Karpas-422 (cell line): ENCODE measurements at places on chromosomes 11 and 22.

- DNase-seq = no peak
Observed at GRCh38 chr11:69921128-69922014, 102.2 kb upstream of the FGF3 start.

- DNase-seq = peak; percentile 96
Observed at GRCh38 chr11:45025716-45026492, 75.2 kb upstream of the TP53I11 start.

- DNase-seq = peak; percentile 69
Observed at GRCh38 chr11:107849790-107850189, 8.8 kb downstream of the SLC35F2 start.

GRCh38 chr11:125688066-125688465 lies 7.4 kb upstream of the ACRV1 start:
- no peak for DNase-seq

- DNase-seq = no peak
Observed at GRCh38 chr11:29538339-29539036, 478.3 kb downstream of the KCNA4 start.

DNA sequence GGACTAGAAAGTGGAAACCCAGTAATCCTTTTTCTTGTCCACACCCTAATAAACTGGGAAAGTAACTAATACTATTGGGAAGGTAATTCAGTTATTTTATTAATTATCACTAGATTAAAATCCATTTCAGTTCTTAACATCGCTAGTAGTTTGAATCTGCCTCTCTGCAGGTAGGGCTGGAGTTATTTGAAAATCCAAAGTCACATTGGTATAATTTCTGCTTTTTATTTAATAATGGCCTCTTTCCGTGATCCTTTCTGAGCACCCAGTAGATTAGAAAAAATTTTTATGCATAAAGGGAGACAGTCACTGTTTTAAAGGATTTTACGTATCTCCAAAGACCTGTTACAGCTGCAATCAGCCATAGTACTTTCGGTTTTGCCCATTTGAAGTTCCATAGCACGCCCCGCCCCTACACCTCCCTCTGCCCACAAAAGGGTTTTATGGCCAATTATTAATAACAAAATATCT lies 605 bp upstream of the COPB1 start:
- DNase-seq = peak; percentile 77

GRCh38 chr11:130068986-130069658 lies 572 bp upstream of the APLP2 start:
- peak; percentile 64 for DNase-seq

DNA sequence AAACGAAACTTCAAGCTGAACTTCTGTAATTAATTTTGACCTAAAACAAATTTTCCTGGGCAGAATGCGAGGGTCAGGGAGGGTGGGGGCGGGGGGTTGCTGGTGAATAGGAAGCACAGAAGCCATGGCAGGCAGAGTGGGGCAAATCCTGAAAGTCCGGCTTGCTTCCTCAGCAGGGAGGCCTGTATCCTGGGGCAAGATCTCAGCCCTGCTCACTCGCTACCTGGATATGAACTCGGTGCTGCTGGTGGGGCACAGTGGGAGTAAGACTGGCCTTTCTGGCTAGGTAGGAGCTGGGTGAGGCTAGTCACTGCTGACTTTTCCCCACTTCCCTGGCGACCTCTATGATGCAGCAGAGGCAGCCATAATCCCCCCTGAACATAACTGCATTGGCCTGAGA lies 168.9 kb upstream of the CHORDC1 start:
- no peak for DNase-seq

DNA sequence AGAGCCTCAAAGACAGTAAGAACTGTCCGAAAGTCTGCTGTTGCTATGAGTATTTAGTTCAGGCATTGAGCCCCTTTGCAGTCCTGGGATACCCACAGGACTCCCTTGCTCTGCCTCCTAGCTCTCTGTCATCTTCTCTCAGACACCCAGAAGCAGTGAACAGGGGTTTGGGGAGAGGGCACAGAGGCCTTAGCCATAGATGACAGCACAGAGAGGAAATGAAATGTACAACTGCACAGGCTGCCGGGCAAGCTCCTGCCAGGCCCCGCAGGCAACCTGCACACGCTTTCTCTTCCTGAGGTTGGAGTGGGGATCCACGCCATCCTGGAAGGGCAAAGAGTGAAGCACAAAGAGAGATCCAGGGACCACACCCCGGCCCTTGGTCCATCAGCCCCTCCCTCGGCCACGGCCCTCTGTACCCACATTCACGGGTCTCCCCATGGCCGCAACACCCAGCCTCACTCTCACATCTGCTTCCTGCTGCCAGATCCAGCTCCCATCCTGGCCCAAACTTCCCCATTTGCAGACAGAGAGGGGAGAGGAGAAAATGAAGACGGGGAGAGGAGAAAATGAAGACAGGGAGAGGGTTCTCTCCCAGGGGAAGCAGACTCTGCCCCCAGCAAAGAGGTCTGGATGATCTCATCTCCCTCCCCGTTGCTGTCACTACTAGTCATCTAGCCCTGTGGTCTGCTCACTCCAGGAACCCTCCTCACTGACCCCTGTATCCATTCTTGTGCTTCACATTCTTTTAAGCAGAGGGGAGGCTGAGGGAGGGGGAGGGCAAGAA lies 40.7 kb downstream of the CD6 start:
- no peak for DNase-seq

DNA sequence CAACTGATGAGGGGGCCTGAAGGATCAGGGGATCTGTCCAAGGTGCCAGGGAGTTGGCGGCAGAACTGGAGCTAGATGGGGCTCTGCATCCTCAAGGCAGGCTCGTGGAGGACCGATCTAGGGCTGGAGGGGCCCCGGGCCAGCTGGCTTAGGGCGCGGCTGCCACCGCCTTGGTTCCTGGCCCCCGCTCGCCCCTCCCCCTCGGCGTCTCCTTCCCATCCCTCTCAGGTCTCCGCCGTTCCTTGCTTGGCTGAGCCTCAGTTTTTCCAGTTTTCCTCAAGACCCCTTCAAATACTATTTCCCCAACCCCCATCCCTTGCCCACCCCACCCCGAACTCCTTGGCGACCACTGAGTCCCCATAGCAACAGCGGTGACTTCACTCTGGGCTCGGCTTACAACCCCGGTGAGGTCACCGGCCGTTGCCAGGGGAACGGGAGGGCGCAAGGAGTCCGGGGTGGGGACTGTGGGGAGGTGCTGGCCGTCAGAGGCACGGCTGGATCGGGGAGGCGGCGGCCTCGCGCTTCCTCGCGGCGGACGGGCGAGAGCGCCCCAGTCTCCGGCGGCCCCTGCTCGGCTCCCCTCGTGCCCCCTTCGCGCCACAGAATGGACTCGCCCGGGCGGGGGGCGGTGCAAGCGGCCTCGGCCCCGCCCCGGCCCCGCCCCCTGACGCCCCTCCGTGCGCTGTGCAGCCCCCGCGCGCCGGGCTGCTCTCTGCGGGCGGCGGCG lies 7.5 kb downstream of the FREY1 start:
- DNase-seq = no peak

- DNase-seq = no peak
Observed at GRCh38 chr11:606245-606644, 9.5 kb downstream of the IRF7 start.

DNA sequence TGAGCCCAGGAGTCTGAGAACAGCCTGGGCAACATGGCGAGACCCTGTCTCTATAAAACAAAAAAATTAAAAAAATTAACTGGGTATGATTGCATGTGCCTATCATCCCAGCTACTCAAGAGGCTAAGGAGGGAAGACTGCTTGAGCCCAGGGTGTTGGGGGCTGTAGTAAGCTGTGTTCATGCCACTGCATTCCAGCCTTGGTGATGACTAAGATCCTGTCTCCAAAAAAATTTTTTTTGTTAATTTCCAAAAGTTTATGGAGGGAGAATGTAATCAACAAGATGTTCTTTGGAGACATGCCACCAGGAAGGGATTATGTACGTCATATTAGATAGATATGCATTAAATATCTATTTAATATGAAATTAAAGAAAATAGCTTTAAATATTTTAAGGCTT lies 267.5 kb downstream of the SBF2 start:
- DNase-seq = peak; percentile 4

- DNase-seq = no peak
Observed at GRCh38 chr22:27179161-27179560, 521.8 kb downstream of the MIAT start.

DNA sequence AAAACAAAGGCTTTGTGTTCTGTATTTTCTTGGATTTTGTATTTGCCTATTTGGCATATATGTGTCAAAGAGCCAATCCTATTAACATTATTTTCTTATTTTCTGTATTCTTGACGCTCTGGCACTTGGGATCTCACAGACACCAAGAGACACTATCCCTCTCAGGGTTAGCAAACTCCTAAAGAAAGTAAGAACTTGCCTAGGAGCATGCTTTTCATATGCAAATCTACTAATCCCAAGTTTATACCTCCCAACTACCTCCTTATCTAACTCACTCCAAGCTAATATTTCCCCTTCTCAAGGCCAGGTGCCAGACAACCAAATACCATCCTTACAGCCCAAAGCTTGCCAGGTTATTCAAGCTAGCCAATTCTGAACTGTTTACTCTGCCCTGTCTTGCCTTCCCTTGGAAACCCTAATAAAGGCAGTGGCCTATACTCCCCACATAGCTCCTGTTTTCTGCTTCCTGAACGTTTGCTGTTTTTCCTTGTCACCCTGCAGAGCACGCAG lies 455.4 kb upstream of the ANO3 start:
- no peak for DNase-seq

GRCh38 chr11:12245549-12246016 lies 131.8 kb upstream of the PARVA start:
- no peak for DNase-seq

GRCh38 chr11:110126936-110127335 lies 33.7 kb downstream of the ZC3H12C start:
- DNase-seq = no peak

DNA sequence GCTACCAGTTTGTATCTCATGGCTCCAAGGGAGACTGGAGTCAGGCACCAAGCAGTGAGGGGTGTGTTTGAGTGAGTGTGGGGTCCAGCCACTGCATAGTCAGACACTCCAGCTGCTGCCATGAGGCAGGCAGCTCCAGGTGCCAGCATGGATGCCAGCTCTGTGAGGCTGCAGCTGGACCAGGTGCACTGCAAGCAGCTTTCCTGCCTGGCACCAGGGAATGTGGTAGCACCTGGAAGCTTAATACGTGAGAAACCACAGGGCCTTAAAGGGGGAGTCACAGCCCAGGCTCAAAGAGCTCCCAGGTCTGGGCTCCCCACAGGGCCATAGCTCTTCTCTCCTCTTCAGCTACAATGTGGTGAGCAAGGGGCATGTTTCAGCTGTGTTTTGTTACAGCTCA lies 817.8 kb upstream of the LUZP2 start:
- no peak for DNase-seq

- peak; percentile 65 for DNase-seq
Observed at GRCh38 chr22:29306175-29306834, at the start of gene GAS2L1. TSS of gene GAS2L1 (plus strand) at chr22:29306650. CDS start at chr22:29308106, 1,456 bp downstream.

- DNase-seq = no peak
Observed at GRCh38 chr11:119339589-119340334, 921 bp downstream of the C1QTNF5 start.

DNA sequence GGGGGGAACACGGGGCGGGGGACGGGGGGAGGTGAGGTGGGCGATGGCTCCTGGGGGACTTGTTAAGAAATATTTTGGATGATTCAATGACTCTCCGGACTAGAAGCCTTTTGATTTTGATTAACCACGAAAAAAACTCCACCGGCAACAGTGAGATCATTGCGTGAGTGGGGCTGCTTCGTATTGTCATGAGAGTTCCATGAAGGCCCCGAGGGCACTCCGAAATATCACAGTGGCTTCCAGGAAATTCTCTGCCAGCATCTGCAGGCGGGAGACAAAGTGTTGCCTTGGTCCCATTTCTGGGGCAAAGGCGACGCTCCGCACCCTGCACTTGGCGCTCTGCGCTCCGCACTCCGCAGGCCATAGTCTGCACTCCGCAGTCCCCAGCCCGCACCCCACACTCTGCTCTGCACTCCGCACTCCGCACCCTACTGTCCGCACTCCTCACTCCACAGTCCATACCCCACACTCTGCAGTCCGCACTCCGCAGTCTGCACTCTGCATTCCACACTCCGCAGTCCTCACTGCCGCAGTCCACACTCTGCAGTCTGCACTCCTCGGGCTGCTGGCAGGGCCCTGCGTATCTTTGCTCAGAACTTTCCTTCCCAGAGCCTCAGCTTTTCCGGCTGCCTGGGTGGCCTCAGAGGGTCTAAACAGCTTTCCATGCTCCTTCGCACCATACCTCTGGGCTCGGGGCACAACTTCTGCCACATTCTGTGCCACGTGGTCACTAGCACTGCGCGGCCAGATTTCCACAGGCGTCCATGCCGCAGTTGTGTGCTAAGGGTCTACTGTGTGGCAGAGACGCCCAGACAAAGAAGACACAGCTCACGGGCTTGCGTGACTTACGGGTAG lies 61.1 kb downstream of the LINC01488 start:
- no peak for DNase-seq

GRCh38 chr11:60164550-60165075 lies 18.3 kb downstream of the MS4A6A start:
- DNase-seq = no peak

GRCh38 chr22:30605449-30606110 lies 1.4 kb upstream of the TCN2 start:
- peak; percentile 83 for DNase-seq

GRCh38 chr11:57399221-57399620 lies 8.8 kb upstream of the PRG2 start:
- DNase-seq = no peak

GRCh38 chr11:90803366-90803765 lies 580.5 kb upstream of the CHORDC1 start:
- DNase-seq = no peak

DNA sequence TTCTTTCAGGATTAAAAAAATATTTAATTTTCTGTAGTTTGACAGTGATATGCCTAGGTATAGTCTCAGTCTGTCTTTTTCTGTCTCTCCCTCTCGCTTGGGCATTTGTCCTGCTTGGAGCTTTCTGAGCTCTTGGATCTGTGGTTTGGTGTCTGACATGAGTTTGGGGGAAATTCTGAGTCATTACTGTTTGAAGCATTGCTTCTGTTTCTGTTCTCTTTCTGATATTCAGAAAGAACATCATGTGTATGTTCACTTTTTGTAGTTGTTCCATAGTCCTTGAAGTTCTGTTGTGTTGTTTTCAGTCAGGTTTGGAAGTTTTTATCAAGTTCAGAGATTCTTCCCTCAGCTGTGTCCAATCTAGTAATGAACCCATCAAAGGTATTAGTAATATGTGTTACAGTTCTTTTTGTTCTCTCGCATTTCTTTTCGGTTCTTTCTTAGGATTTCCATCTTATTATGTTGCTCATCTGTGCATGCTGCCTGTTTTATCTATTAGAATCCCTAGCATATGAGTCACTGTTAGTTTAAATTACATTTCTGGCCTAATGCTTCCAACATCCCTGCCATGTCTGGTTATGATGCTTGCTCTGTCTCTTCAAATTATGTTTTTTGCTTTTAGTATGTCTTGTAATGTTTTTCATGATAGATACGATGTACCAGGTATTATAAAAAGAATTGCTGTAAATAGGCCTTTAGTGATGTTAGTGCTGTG lies 48.4 kb downstream of the DDX10 start:
- DNase-seq = no peak

GRCh38 chr11:78227921-78228320 lies 39.2 kb downstream of the USP35 start:
- DNase-seq = no peak

DNA sequence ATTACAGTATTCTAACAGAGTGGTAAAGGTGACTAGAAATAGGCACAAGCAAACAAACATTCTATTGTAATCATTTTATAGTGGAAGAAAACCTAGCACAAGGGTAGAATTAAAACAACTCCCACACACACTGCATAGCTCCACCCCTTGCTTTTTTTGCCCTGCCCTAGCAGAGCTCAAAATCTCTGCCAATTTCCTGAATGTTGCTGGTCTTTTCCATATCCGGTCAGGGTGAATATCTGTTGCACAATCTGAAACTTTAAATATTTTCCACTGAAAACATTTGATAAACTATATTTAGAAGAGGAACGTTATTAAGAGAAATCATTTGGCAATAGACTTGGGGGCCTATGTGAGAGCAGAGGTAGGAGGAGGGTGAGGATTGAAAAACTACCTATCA lies 2.7 kb downstream of the SPA17 start:
- DNase-seq = no peak
